ENCODE measurements at places on chromosomes 1 and 21.

DNA sequence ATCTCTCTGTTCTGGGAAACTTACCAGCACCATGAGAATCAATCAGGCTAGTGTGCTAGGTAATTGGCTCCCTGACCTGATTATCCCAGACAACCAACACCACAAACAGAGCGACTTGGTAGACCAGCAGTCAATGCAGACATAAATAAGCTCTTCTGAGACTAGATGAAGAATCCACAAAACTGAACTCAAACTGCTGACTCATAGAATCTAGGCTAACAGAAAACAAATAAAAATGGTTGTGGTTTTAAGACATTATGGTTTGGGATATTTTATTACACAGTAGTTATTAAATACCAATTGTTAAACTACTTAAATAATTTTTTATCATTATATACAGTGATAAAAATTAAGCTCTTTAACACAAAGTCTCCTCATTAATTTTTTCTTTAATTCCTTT is 535.7 kb downstream of the COL11A1 start:
- no peak for DNase-seq

GRCh38 chr1:22142315-22143064 is 407 bp downstream of the WNT4 start:
- no peak for DNase-seq

DNA sequence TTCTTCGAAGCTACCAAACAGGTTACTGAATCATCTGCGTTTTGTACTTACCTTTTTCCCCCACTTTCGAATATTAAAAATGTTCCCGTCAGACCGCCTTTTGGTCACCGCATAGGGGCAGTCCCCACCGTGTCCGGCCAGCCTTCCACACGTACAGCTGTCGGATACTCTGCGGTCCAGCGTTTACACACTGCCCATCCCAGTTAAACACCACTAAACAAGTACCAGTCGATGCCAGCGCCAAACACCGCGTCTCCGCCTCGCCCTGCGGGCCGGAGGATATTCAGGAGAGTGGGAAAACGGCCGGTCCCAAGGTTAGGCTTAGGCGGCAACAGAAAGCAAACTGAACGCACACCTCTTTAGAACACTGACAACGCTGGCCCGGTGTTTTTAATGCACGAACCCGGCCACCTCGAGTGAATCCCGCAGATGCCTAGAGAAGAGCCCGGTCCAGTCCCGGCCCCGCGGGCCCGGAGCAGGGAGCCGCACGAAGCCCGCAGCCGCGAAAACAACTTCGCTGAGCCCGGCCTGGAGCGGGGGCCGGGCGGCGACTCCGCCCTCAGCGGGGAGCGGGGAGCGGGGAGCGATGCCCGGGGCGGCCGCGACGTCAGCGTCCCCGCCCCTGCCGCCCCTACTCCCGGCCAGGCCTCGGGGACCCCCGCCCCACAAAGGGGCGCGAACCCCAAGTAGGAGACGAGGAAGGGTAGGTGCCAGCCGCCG is 730 bp upstream of the PHF13 start:
- DNase-seq: no peak

DNA sequence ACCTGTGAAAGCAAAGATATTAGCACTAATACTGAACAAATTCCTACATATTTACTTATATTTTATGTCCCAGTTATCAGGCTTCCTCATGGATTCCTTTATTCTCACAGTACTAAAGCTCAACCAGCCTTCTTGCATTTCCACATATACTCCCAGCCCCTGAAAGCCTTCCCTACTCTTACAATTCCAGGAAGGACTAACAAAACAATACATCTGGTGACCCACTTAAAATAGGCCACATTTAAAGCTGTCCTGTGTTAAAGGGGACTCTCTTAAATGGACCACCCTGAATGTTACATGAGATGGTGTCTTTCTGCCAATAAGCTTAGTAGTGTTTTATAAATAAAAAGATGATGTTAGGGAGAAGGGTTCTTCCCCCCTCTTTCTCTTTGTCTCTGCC is 54.4 kb downstream of the NTMT2 start:
- DNase-seq: no peak

DNA sequence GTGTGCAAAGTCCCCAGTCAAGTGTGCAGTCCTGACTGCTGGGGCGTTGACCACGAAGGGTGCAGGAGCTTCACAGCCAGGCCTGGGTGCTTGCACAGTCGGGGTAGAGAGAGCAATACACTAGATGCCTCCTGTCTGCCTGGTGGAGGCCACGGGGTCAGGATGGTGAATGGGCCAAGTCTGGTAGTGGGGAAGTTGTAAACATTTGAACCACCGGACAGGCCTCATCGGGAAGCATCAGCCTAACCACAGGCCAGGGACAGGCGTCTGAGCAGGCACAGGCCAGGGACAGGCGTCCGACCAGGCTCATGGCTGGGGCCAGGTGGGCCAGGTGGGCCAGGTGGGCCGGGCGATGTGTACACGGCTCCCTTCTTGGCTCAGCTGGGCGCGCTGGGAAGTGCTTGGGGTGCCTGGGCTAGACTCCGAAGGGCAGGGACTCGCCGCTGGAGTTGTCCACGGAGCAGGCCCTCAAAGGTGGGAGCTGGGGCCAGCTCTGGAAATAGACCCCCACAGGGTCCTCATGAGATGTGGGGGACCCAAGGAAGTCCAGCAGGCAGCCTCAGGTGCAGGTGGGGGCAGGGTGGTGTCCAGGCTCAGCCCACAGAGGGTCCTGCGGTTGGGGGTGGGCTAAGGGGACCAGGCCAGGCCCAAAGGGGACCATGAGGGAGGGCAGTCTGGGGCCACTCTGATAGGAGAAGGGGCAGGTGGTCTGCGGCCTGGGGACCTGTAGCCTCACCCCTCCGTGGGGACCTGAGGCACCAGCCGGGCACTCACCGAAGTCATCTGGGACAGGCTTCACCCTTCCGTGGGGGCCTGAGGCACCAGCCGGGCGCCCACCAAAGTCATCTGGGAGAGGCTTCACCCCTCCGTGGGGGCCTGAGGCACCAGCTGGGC is 15.0 kb downstream of the COL6A1 start:
- DNase-seq: no peak

- DNase-seq: no peak
These were observed 148.6 kb downstream of the ST6GALNAC5 start for GRCh38 chr1:77015748-77016341.

DNA sequence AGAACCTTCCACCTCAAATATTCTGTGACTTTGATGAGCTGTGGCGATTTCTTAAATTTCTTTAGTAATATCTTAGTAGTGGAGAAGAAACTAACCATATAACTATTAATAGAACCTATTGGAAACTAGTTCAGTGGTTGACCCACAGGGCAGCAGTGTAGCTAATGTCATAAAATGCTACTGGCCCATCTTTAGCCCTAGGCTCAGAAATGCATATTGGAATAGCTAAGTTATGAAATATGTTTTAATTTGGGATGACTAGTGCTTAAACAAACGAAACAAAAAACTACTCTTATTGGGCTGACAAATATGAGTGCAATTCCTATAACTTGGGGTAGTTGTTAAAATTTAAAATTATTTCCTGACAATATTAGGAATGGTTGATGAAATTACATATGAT is 20.2 kb downstream of the MACO1 start:
- DNase-seq: no peak

DNA sequence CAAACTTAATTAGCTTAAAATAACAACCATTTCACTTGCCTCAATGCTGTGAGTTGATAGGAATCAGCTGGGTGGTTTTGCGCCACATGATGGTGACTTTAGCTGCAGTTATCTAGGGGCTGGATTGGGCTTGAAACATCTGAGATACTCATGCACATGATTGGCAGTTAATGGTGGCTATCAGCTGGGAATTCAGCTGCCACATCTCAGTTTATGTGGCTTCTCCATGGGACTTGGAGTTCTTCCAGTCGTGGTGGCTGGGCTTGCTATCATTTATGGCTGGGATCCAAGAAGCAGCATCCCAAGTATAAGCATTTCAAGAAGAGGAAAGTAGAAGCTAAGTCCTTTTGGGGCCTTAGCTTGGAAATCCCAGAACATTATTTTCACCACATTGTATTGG is 36.4 kb downstream of the PDC start:
- DNase-seq: no peak

GRCh38 chr1:168763031-168763430 is 34.0 kb upstream of the DPT start:
- no peak for DNase-seq

- peak; percentile 26 for DNase-seq
These were observed 679 bp downstream of the ABL2 start for GRCh38 chr1:179228783-179229213.

- DNase-seq: no peak
These were observed at the start of gene GUCA2A for GRCh38 chr1:42164551-42165420. Gene GUCA2A (minus strand): TSS chr1:42164745. CDS start chr1:42164712, 33 bp downstream.
